Pons (tissue), 1 donor: ENCODE measurements at places on chromosomes 2 and 18.

- DNase-seq = peak; percentile 22
Measured at GRCh38 chr2:70516596-70516995, 37.0 kb downstream of the TGFA start.

- no peak for DNase-seq
Measured at GRCh38 chr2:83022631-83023210, 1436.4 kb downstream of the SUCLG1 start.

DNA sequence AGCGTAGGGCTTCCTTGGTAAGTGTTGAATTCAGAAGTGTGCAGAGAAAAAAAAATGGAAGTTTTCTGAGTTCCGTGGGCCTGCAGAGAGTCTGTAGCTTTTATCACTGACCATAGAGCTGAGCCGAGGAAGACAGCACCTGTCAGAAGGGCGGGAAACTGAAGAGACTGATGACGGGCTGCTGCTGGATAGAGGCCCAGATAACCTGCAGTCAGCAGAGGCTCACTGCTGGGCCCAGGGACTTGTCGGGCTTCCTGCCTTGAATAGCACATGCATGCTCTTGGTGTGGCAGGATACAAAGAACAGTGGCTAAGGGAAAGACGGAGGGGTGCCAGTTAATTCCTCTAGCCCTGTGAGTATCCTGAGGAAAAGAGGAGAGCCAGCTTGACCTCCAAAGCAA is 166.4 kb downstream of the MGAT5 start:
- DNase-seq = peak; percentile 54

DNA sequence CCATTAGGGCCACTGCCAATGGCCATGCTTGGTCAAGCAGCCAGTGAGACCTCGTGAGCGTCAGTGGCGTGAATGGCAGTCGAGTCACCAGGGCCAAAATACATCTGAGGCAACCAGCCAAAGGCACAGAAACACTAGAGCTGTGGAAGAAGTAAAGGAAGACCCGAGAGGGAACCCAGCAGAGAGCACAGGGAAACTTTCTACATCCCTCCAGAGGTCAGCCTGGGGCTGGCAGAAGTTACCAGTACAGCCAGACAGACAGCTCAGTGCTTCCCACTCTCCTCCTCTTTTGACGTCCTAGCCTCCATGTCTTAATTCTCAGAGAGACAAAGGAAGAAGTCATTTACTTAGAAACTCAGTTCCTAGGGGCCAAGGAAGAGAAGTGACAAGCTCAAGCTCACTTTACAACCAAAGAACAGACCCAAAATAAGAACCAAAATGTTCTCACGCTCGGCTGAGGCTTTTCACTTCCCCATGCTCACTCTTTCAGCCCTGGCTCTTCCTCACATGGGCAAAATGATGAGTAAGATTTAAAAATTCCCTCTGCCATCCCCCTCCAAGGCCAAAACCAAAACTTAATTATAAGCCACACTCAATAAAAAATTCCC is 8.7 kb downstream of the CYRIA start:
- peak; percentile 83 for DNase-seq

GRCh38 chr2:63788071-63788470 is 53.6 kb upstream of the UGP2 start:
- DNase-seq = no peak

DNA sequence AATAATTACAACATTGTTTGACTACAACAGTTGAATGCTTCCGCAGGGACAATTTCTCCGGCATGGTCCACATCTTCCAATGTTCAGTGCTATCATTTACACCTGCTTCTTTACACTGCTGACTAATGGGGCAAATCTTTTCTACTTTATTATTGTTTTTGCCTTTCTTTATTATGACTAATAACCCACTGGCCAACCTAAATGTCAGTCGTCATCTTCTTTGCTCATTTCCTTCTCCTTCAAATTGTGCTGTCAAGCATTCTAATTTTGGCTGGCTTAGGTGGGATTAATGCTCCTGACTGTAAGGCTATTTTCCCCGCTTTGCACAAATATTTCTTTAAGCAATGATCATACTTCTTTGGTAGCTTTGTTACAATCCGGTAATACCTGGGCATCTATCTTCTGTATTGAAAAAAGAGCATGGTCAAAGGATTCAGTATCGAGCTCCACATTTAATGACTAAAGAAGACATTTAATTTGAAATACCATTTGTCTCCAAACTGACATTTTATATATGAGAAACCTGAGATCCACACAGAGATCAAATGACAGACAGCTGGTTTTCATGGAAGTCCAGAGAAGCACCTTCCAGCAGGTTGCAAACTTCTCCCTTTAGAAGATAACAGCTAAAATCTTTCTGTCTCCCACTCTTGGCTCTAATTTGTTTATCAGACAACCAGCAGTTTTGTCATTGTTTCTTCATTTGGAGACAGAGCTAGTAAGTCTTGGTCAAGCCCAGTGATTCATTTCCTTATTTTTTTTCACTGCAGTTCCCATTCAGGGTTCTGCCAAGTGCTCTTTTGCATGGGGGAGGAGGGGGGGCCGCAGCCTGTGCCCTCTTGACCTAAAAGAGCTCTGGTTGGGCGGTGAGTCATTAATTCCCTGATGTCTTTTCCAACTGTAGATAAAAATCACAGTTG is 132.9 kb downstream of the SOCS6 start:
- peak; percentile 76 for DNase-seq

- no peak for DNase-seq
Measured at GRCh38 chr2:236853585-236854051, 232.1 kb upstream of the COPS8 start.

DNA sequence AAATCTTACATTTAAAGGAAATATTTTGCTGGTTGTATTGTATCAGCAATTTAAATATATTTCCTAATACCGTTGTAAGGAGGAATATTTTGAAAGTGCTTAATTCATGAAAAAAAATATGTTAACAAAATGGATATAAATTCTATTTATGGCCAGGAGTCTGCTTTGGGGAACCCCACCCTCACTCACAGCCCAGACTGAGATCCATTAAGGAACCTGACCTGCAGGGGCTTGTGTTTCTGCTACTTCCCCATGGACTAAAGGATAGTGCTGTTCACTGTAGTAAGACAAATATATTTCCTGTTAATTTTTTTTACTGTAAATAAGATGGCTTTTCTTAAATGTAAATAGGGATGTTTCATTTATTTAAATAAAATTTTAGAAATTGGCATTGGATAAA is 221.9 kb upstream of the COL3A1 start:
- DNase-seq = no peak

DNA sequence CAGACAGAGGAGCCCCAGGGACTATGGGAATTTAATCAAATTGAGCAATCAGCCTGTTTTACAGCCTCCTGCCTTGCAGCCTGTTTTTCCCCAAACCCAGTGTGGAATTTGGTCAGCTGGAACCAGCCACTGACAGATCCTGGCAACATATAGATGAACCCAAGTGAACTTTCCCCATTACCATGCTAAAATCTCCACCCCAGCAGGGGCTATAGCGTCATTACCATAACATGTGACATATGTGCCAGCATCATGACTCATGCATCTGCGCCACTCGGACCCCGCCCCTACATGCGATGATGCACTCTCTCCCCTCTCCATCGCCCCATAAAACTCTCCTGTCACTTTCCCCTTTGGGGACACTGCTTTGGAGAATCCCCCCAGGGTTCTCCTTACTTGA is 17.3 kb upstream of the FEZ2 start:
- DNase-seq = no peak

DNA sequence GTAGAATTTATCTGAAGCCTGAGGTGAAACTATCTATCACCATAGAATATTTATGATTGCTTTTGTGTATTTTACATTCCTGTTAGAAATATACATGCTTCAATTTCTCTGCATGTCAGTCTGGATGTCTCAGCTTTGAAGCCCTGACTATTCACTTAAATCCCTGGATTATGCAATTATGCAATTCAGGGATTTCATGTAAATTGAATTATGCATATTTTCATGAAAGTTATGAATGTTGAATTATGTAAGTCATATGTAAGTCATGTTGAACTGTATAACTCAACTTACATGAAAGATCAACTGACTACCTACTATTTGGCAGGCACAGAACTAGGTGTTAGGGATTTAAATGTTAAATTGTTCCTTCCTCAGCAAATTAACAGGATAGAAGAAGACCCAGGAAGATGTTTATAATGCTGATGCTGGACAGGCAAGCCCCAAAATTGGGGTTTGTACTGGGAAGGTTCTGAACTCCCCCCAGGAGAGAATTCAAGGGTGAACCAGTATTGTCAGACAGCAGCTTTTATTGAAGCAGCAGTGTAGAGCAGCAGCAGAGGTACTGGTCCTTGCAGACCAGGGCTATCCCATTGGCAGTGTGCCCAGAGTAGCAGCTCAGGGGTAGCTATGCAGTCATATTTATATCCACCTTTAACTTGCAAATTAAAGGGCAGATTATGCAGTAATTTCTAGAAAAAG is 236.5 kb downstream of the ZNF804A start:
- no peak for DNase-seq

- DNase-seq = no peak
Measured at GRCh38 chr2:150705767-150706166, 218.3 kb upstream of the RND3 start.

DNA sequence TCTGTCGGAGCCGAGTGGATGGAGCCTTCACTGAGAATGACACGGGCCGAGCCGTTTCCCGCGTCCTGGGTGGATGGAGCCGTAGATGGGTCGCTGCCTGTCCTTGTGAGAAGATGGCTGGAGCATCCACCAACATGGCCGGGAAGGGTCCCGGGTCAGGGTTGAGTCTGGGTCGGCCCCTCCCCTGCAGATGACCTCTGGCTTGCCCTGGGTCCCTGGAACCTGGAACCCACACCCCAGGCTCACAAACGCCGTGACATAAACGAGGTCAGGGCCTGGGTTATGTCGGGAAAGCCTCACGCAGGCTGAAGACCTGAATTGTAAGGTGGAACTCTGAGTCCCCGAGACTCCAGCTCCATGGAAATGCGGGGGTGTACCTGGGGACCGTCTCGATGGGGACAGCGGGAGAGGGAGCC is 94.9 kb downstream of the NFATC1 start:
- DNase-seq = no peak

- no peak for DNase-seq
Measured at GRCh38 chr2:59684116-59684770, 869.2 kb downstream of the BCL11A start.

- DNase-seq = peak; percentile 59
Measured at GRCh38 chr2:235851828-235852525, 316.2 kb downstream of the GBX2 start.

- no peak for DNase-seq
Measured at GRCh38 chr18:57025540-57025939, 121.3 kb upstream of the BOD1L2 start.

DNA sequence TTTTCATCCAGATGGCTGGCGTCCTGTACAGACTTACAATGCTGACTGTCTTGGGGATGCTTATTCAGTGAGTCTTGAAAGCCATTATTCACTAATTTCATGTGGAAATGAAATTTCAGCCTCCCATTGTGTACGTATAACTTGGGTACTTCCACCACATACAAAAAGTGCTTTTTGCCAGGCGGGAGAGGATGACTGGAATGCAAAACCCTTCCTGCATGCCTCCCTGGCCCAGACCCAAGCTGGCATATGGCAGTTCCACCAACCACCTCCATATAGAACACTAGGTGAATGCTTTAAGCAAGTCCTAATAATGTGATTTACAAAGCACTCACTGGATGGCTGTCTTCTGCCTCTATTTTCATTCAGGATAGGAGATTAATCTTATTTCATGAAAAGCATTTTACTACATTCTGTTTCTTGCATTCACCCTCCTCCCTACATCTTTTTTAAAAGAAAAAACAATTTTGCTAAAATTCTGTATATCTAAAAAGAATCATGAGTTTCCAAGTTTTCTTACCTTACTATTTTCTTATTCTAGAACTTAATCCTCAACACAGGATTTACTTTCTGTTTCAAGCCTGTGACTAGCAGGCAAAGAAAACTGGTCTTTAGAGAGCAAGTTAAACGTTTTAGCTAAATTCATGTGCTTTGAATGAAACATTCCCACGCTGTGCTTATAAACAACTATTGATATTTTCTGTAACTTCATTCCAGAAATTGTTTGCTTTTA is 327.6 kb downstream of the NCKAP5 start:
- peak; percentile 65 for DNase-seq

DNA sequence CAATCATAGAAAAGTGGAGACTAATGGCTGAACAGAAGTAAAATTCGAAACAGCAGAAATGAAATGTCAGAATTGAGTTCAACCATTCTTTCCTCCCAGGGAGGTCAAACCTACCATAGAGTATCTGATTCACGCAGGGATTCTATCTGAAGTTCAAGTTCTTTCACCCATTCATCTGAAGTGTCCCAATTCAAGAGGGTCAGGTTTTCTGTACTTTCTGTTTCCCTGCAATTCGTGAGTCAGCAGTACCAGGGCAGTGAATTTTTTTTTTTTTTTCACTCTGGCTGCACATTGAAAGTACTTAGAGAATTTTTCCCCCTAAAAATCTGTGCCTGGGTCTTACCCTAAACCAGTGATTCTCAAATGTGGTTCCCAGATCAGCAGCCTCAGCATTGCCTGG is 40.9 kb upstream of the CCDC88A start:
- no peak for DNase-seq

DNA sequence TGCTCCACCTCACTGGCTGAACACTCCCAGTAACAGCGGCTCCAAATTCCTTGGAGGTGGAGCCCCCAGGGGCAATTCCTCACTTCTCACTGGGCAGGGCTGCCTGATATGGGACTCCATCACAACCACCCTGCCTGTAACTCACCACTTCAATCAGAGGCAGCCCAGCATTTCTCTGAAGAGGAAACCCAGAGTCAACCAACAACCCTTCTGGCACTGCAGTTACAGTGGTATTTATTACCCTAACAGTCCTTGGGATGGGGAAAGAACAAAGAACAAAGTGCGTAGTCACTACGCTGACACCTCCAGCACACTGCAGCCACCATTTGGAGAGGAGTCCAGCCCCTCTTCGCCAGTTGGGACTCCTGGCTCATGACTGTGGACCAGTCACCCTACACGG is 85.7 kb upstream of the GALNT13 start:
- no peak for DNase-seq

DNA sequence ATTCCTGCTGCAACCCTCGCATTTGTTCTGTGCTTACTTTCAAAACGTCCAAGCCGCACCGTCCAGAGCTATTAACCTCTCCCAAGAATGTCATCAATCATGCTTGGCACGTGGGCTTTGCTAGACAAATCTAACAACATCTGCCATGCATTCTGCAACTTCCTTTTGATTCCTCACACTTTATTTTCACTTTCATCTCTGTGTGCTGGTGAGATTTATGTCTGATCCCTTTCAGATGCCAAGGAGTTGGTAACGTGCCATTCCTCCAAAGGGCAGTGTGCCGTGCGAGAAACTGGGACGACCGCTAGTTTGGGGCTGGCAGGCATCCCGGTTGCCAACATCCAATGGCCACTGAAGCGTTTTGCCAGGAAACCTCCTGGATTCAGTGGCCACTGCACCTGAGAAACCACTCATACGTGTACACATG is 230.0 kb upstream of the PARD3B start:
- DNase-seq = peak; percentile 21

- DNase-seq = no peak
Measured at GRCh38 chr2:101828257-101828656, 130.8 kb downstream of the MAP4K4 start.

- no peak for DNase-seq
Measured at GRCh38 chr18:45551142-45551815, 64.0 kb upstream of the SLC14A2 start.
